ENCODE measurements at places on chromosomes 5 and 9.

GRCh38 chr9:113921396-113921925 is 45.4 kb downstream of the ZNF618 start:
- DNase-seq, result peak; percentile 25

DNA sequence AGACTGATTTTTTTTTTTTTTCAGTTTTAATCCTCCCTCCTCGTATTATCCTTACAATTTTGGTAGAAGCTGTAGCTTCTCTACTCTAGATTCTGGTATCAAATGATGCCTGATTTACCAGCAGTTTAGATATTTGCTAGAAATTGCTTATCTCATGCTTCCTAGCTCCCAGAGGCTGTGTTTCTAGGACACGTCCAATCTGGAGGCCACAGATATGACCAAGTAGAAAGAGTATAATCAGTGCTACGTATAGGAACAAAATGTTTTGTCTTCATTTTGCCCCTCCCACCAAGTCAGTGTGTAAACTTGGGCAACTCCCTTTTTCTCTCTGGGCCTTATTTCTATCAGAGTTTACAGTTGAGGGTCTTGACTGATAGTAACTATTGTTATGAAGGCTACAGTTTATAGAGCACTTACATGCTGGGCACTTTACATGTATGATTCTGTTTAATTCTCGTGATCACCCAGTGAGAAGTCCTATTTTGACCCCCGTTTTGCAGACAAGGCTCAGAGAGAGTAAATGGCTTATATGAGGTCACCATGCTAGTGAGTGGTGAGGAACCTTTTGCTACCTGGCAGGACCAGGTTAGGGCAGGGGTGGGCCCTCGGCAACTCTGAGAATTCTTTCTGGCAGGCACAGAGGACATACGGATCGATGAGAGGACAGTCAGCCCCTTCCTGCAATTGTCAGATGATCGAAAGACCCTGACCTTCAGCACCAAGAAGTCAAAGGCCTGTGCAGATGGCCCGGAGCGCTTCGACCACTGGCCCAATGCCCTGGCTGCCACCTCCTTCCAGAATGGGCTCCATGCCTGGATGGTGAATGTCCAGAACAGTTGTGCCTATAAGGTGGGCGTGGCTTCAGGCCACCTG is 7.6 kb downstream of the HDHD3 start:
- no peak for DNase-seq

DNA sequence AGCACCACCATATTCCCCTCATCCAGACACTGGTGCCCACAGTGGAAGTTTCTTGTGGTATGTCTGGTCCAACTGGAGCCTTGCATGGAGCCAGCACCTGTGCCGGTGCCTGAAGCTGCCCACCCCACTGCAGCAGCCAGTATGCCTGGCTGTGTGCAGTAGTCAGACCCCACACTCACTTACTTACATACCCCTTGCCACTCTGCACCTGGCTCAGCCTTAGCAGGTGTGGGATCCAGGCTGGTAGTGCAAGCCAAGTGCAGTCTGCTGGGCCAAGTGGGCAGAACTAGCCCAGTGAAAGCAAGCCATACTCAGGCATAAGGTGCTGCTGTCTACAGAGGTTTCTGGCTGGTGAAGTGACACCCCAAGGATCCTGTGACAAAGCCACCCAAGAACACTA is 871.4 kb upstream of the C9orf72 start:
- DNase-seq, result no peak

- no peak for DNase-seq
Observed at GRCh38 chr5:156515803-156516360, 188.9 kb downstream of the SGCD start.

- DNase-seq, result no peak
Observed at GRCh38 chr5:34516686-34517085, 139.4 kb upstream of the RAI14 start.

DNA sequence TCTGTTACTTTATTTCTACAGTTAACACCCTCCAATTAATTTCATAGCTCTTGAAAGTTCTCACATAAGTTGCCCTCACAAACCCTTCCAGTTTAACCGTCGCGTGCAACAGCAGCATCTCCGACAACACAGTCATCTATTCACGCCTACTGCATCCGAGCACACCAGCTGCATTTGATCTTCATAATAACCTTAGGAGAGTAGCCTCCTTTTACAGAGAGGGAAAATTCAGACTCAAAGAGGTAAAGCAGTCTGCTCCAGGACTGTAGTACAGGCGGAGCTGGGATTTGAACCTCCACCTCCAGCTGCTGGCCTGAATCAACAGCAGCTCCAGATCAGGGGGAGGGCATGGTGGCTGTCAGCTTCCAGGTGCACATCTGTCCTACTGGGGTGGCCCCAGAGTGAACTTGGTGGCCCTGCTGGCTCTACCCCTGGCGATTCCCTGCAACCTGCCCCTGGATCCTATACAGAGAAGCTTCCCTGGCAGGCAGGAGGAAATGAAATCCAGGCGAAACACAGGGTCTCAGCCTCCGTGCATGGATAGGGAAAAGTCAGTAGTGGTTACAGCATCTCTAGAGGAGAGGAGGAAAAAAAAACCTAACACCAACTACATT is 71.6 kb upstream of the UNC5A start:
- no peak for DNase-seq

GRCh38 chr5:167929841-167930240 is 361.6 kb upstream of the WWC1 start:
- DNase-seq, result no peak

- DNase-seq, result no peak
Observed at GRCh38 chr9:6598249-6598725, 47.2 kb downstream of the GLDC start.

DNA sequence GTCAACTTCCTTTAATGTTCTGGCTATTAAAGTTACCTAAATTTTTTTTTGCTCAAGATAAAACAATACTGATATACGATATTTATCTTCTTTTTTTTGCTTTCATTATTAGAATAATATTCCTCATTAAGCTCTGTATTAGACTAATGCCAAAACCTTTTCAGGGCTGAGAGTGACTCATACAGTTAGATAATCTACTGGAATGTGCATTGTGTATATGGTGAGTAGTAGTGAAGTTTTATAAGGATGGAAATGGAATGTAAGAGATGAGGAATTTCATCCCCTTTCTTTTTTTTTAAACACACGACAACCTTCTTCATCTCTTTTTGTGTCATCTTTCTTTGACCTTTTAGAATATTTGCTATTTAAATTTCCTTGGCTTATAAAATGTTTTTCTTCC is 268.6 kb downstream of the ISL1 start:
- peak; percentile 8 for DNase-seq

DNA sequence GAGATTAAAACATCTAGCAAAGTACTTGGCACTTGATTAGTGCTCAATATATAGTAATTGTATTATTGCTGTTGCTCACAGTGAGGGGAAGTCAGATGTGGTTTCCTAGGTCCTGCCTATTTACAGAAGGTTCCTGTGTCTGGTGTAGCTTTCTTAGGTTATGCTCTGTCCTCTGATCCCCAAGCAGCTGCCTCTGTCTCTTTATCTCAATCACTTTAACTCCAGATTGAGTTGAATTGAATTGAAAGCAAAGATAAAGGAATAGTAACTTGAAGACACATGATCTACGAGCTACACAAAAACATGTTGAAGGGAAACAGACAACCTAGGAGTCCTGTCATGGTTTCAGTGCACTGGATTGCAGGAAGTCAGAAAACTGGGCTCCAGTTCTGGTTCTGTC is 113.9 kb upstream of the ADAMTSL1 start:
- no peak for DNase-seq

DNA sequence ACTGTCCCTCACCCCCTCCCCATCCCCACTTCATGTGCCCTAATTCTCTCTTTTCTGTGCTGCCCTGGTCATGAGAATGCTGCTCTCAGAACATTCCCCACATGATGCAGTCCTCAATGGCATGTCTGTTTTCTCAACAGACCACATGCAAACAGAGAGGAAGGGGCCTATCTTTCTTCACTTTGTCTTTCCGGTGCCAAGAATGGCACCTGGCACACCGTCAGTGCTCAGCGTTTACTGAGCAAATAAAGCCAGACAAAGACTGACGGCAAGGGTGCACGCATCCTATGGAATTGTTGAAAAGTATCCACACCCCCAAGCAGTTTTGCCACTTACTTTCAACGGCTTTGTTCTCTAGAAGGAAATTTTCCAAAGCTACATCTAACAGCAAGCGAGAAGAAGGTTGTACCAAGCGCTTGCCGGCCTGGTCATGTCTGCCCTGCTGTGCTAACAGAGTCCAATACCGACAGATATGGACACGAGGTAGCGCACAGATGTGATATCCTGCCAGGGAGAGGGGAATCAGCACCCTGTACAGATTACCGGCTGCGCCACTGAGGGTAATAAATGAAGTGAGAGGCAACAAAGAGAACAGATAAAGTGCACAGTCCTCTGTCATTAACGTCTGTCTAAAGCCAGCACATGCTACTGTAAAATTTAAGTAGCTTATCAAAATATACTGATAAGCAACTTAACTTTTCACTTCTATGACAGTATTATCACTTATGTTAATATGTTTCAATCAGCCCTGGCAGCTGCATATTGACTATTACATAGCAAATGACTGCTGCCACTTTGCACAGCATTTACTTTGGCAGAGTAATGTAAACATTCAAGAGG is 251.7 kb downstream of the DENND1A start:
- DNase-seq, result no peak

GRCh38 chr5:88235346-88235745 is 33.3 kb downstream of the TMEM161B start:
- no peak for DNase-seq

- no peak for DNase-seq
Observed at GRCh38 chr5:103706939-103707682, 144.5 kb upstream of the NUDT12 start.

DNA sequence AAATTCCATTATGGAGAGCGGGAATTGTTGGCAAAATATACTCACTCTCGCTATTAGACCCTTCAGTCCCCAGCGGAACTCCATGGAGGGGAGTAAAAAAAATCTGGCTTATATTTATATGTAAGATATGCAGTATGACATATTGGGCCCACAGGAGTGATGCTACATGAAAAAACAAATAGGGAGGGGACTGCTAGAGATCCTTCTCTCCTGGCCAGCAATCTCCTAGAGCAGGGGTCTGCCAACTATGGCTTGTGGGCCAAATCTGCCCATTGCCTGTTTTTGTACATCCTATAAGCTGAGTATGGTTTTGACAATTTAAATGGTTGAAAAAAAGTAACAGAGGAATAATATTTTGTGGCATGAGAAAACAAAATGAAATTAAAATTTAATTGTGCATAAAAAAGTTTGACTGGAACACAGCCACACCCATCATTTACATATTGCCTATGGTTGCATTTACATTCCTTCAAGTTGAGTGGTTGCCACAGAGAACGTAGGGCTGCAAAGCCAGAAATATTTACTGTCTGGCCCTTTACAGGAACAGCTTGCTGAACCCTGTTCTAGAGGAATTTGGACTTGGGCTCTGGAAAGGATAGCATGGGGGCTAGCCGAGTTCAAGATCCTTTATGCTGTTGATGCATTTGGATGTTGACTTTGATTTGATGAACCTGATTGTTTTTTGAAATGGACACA is 197.3 kb upstream of the CLINT1 start:
- peak; percentile 31 for DNase-seq

GRCh38 chr9:113892861-113893491 is 16.9 kb downstream of the ZNF618 start:
- no peak for DNase-seq

- DNase-seq, result peak; percentile 32
Observed at GRCh38 chr5:151947931-151948608, 23.4 kb upstream of the GLRA1 start.

GRCh38 chr5:167840527-167841130 is 450.8 kb upstream of the WWC1 start:
- no peak for DNase-seq

- peak; percentile 47 for DNase-seq
Observed at GRCh38 chr5:16897284-16897704, 38.8 kb downstream of the MYO10 start.
